RKO (cell line): ENCODE measurements at places on chromosomes 5 and 9.
A peak's percentile ranks its signal among the peaks of the same experiment; 100 is the strongest.

DNA sequence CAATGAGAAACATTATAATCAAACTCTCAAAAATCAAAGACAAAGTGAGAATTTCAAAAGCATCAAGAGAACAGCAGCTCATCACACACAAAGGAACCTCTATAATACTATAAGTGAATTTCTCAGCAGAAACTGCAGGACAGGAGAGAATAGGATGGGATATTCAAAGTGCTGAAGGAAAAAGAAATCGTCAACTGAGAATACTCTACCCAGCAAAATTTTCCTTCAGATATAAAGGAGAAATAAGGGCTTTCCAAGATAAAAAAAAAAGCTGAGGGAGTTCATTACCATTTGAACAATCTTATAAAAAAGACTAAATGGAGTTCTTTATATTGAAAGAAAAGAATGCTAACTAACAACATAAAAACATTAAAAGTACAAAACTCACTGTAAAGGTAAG, 481.1 kb downstream of the TLE4 start:
- no peak for DNase-seq

GRCh38 chr5:121834021-121834420, 17.7 kb upstream of the FTMT start:
- no peak for DNase-seq

DNA sequence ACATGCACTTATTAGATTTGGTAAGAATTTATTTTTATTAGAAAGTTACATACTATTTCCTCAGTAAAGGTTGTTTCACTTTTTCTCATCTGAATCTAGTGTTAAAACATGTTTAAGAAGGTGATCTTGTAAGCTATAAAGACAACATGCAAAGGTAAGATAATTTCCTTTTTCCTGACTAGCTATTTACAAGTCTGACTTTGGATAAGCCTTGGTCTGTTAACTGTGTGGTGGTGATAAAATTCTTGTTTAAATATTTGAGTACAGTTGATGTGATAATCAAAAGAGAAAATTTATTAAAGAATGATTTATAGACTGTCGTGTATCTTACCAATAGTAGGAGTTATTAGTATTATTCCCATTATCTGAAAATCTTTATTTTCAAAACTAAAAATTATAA, 36.9 kb upstream of the GPR21 start:
- no peak for DNase-seq

- peak; percentile 78 for DNase-seq
Measured at GRCh38 chr9:131590907-131591844, 45.9 kb downstream of the PRRT1B start.

DNA sequence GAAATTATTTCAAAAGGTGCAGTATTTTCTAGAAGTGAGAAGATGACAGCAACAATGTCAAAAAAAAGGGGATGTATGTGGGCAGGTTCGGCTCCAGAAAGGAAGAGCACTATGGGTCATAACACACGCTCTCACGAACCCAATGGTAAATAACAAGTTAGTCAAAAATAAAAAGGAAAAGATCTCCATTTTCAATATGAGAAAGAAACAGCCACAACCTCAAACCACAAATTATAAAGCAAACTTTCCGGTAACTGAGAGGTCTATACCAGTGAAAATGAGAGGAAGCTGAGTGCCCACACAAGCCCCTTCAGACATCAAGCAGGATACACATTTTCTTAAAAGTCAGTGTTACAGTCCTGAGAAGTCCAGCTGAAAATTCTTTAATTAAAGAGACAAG, 398.5 kb upstream of the RPS23 start:
- no peak for DNase-seq

DNA sequence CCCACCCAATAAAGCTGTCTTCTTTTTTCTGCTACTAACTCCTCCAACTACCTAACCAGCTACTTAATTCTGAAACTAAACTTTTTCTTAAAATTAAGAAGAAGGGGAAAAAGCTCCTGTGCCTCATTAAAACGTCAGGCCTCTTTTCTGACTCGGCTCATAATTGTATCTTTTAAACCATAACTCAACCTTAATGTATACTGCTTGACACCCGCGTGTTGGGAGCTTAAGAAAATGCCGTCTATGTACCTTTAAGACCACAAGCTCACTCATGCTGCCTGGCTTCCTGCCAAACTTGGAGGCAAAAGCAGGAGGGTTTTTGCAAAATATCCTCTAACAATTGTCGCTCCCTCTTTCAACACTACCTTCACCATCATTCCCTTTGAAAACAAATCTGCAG, 5.0 kb downstream of the EBF1 start:
- DNase-seq, result peak; percentile 66
